ENCODE measurements at places on chromosomes 12 and 14.

GRCh38 chr12:10722502-10722904, 620 bp downstream of the YBX3 start:
- no peak for DNase-seq

- DNase-seq, result no peak
Observed at GRCh38 chr14:54591461-54591860, 24.5 kb downstream of the SAMD4A start.

DNA sequence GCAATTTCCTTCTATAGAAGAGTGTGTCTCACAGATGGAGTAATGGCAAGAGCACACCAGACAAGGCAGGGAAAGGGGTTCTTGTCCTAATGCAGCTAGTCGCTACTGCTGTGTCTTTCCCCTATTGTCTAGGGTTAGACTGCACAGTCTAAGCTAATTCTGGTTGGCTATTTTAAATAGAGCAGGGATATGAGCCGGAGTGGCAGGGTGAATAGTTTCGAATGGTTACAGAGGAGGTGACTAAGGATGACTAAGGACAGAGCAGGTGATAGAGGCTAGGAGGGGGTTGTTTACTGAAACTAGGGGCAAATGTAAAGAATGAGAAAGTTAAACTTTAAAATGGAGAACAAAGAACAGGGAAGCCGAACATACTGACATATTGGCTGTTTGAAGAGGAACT, 25.6 kb upstream of the CPNE8 start:
- DNase-seq, result no peak

DNA sequence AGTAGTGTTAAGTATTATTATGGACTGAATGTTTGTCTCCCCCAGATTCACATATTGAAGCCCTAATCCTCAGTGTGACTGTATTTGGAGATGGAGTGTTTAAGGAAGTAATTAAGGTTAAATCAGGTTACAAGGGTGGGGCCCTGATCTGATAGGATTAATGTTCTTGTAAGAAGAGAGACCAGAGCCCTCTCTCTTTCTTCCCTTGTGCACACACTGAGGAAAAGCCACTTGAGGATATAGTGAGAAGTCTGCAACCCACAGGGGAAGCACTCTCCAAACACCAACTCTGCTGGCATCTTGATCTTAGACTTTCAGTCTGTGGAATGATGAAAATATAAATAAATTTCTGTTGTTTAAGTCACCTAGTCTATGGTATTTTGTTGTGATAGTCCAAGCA, 2.2 kb upstream of the KLRG1 start:
- DNase-seq, result no peak
